Activated CD8-positive, alpha-beta T cell treated with anti-CD3 and anti-CD28 coated beads for 36 hours (primary cell): ENCODE measurements at places on chromosomes 6 and 20. TPM values are rescaled to one million over a fixed set of nuclear protein-coding genes. Genes with fewer than 3 reads are reported as not detected.

- no peaks in the 10 kb centered on the region for H3K36me3 ChIP-seq
- H3K4me3 ChIP-seq: no peak overlapping the region
- H3K27ac ChIP-seq: no peak overlapping the region
- H3K4me1 ChIP-seq: peaks cover 20% of the 10 kb centered on the region
Measured at GRCh38 chr6:118780668-118781067, 113.3 kb upstream of the ASF1A start.

DNA sequence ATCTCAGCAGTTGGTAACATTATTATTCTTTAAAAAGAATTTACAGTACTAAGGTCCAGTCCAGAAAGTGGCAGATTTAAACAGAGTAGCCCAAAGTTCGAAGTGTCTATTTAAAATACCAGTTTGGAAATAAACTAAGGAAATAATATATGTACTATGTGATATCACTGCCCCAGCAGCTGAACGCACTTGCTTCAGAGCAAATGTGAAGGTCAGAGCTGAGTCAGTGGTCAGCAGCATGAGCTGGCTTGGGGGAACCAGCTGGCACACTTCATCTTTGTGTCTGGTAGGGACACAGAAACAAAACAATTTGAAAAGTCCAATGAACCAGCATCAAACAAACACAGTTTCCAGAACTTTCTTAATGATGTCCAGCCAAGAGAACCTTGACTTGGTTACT lies 15.4 kb downstream of the TMEM14B start:
- H3K4me1 ChIP-seq: peaks cover 13% of the 10 kb centered on the region
- no peaks in the 10 kb centered on the region for H3K27me3 ChIP-seq
- DNase-seq: no peak
- peaks cover 31% of the 10 kb centered on the region for H3K36me3 ChIP-seq
- H3K27ac ChIP-seq: no peak overlapping the region
- H3K4me3 ChIP-seq: no peak overlapping the region

DNA sequence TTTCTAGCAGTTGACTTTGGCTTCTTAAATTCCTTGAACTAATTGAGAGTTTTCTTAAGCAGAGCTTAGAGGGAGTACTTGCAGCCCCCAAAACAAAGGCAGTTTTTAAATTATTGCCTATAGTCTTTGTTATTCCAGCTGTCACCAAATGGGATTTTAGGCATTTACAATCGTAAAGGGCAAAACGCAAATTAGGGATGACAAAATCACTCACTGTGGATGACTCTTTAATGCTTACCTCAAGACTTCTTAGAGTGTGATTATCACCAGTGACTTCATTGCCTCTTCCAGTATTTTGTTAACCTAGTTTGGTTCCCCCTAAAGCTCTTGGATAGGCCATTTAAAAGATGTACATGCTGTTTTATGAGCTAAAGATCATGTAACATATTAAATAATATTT lies 126.8 kb downstream of the LRRC1 start:
- DNase-seq: no peak
- H3K4me1 ChIP-seq: no peaks in the 10 kb centered on the region
- no peaks in the 10 kb centered on the region for H3K27me3 ChIP-seq
- no peak overlapping the region for H3K4me3 ChIP-seq

SUMO4 gene
- total RNA-seq: 4.7 TPM

KHDRBS2 gene
- not detected for total RNA-seq

DNA sequence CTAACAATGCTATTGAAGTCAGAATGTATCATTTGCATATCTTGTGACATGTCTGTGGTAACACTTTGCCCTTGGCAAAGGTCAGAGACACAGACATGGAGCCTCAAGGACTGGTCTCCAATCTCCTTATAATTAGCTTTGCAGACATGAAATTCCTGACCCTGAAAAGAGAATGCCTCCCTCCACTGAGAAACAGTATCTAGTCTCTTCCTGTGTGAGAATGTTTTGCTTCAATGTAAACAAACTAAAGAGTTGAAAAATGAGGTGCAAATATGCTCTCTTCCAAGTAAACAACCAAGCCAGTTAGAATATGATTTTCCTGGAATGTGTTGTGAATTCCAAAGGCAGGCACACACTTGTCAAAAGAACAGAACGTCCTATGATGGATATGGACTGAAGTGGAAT lies 407.1 kb upstream of the MARCKS start:
- peaks cover 3% of the 10 kb centered on the region for H3K4me1 ChIP-seq
- peaks cover 4% of the 10 kb centered on the region for H3K27me3 ChIP-seq
- no peak overlapping the region for H3K4me3 ChIP-seq
- H3K27ac ChIP-seq: no peak overlapping the region

DNA sequence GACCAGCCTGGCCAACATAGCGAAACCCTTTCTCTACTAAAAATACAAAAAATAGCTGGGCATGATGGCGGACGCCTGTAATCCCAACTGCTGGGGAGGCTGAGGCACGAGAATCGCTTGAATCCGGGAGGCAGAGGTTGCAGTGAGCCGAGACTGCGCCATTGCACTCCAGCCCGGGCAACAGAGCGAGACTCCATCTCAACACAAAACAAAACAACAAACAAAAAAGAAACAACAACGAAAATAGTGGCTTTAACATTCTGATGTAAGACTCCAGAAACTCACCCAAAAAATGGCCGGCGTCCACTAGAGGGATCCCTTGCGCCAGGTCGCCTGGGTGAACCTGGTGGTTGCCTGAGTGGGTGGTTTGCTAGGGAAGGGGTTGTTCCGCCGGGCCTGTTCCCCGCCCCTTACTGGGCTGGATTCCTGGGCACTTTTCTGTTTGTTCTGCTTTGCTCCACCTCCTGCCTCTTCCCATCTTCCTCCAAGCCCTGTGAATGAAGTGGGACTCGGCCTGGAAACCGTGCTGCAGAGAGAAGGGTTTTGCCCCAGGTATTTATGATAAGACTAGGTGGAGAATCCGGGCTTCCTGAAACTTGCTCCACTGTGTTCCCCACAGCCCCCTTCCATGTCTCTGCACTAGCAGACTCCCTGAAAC lies 1.5 kb downstream of the PABPC1L start:
- H3K27ac ChIP-seq: peak overlapping the region; percentile 49
- no peaks in the 10 kb centered on the region for H3K27me3 ChIP-seq
- peak overlapping the region; percentile 56 for H3K4me3 ChIP-seq
- DNase-seq: peak; percentile 74
